Activated CD8-positive, alpha-beta memory T cell treated with anti-CD3 and anti-CD28 coated beads, Interleukin-2, amount 50 U/mL, for 4 hours (primary cell): ENCODE measurements at places on chromosomes 2 and 18.
A peak's percentile ranks its signal among the peaks of the same experiment; 100 is the strongest.

- DNase-seq: no peak
These were observed 41.4 kb downstream of the OXER1 start for GRCh38 chr2:42722320-42723190.

GRCh38 chr2:42864641-42865280 lies 72.4 kb upstream of the HAAO start:
- no peak for DNase-seq

DNA sequence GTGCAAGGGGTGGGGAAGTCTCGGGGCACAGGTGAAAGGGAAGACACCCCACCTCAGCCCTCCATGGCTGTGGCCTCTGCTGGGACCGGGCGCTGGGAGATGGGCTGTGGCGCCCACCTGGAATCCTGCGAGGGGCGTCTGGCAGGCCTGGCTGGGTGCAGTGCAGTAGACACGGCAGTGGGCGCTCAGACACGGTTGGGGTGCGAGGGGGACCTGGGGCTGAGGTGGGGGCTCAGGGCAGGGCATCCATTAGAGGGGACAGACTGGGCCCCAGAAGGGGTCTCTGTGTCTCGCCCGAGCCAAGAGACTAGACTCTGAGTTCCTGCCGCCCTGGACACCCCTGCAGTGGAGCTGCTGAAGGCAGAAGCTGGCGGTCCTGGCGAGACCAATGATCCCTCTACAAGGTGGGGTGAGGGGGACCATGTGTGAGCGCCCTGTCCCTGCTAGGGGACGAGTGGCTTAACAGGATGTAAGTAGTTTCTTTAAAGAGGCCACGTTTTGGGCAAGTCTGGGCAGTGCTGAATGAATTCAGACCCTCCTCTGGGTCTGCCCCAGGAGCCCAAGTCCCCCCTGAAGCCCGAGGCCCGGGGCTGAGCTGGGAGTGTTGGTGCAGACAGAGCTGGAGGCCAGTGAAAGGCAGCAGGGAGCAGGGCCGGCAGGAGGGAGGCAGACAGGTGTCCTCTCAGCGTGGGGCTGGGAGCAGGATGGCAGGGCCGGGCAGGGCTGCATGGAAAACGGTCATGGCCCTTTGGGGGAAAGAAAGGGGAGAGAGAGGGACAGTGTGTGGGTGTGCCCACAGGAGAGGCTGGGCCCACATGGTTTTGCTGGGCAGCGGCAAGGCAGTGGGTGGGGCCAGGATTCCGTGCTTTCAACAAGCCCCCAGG lies 57.2 kb downstream of the HS6ST1 start:
- no peak for DNase-seq

GRCh38 chr2:116874021-116874420 lies 940.5 kb upstream of the DDX18 start:
- DNase-seq: no peak

- no peak for DNase-seq
These were observed 103.9 kb upstream of the COL3A1 start for GRCh38 chr2:188870289-188870688.

GRCh38 chr2:216219861-216220260 lies 110.7 kb downstream of the XRCC5 start:
- DNase-seq: no peak

DNA sequence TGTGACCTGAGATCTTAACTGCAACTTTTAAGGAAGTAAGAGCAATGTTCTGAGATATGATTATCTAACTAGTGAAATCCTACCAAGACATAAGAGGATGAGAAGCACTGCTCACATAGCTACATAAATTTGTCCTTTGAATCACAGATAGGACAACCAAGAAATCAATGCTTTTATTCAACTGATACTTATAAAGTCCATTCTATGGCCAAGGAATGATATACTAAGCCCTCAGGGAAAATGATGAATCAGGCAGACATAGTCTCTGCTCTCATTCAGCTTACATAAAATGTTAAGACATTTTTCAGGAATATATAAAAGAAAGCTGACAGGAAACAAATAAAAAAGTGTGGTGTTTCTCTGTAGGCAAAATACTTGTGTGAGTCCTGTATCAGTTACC lies 39.1 kb downstream of the PGAP1 start:
- no peak for DNase-seq

DNA sequence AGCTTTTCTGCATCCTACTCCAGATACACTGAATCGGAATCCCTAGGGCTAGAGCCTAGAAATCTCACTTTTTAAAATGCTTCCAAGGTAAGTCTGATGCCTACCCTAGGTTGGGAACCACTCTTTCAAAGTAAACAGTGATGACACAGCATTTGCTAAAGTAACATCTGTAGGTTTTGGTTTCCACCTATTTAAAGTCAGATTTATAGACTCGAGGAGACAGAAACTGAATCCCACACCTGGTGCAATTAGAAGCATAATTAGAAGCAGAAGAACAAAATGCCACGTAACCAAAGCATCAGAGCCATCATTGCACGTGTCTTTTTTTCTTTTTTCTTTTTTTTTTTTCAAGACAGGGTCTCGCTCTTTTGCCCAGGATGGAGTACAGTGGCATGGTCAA lies 40.9 kb downstream of the PDK1 start:
- no peak for DNase-seq

GRCh38 chr2:71691747-71692441 lies 238.5 kb downstream of the DYSF start:
- DNase-seq: peak; percentile 3

- no peak for DNase-seq
These were observed 269.0 kb upstream of the SLC39A10 start for GRCh38 chr2:195388028-195388427.

GRCh38 chr18:2451556-2451955 lies 119.7 kb downstream of the METTL4 start:
- DNase-seq: no peak

DNA sequence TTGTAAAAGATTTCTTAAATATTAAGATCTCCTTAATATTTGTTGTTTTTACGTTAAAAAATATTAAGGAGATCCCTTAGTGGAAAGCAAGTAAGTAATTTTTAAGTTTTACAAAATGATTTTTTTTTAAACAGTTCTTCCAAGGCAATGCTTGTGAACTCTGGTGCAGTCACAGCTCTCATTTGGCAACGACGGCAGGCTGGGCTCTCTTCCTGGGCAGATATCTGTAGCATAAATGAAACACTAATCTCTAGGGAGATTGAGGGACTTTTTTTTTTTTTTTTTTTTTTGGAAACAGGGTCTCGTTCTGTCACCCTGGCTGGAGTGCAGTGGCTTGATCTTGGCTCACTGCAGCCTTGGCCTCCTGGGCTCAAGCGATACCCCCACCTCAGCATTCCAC lies 38.5 kb downstream of the GORASP2 start:
- no peak for DNase-seq

DNA sequence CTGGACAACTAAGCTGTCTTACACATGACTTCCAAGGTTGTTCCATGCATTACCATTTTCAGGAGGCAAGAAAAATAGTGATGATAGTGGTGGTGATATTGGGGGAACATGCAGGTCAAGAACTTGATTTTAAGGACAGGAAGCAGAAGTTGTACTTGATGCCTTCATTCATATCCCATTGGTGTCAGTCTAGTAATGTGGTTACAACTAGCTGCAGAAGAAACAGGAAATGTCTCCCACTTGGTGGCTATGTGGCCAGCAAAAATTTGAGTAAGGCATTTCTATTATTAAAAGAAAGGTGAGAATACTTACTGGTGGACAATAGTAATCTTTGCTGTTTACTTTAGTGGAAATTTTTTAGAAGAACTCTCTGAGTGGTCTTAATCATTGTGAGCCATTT lies 103.4 kb downstream of the ALMS1 start:
- DNase-seq: no peak

DNA sequence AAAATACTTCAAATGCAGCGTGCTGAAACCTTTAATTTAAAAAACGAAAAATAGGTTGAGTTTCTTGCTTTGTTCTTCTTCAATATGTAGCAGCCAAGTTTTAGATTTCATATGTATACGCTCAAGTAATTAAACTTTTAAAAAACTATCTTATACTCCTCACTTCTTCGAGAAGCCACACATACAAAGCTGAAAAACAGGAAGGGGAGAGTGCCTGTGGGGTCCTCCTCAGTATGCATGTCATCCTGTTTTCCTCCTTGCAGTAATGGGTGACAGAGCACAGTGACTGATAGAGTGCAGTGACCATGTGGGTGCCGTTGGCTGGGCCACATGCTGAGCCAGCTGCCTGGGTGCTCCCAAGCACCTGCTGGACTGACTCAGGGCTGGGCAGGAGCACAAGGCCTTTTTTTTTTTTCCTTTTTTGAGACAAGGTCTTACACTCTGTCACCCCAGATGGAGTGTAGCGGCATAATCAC lies 33.3 kb downstream of the UXS1 start:
- peak; percentile 44 for DNase-seq

- no peak for DNase-seq
These were observed 454.0 kb downstream of the NBAS start for GRCh38 chr2:15107137-15107536.

GRCh38 chr2:129859175-129859574 lies 120.3 kb upstream of the RAB6C start:
- no peak for DNase-seq

- no peak for DNase-seq
These were observed 57.5 kb downstream of the MCFD2 start for GRCh38 chr2:46857871-46858701.

GRCh38 chr2:236121546-236121945 lies 46.6 kb downstream of the GBX2 start:
- DNase-seq: no peak

DNA sequence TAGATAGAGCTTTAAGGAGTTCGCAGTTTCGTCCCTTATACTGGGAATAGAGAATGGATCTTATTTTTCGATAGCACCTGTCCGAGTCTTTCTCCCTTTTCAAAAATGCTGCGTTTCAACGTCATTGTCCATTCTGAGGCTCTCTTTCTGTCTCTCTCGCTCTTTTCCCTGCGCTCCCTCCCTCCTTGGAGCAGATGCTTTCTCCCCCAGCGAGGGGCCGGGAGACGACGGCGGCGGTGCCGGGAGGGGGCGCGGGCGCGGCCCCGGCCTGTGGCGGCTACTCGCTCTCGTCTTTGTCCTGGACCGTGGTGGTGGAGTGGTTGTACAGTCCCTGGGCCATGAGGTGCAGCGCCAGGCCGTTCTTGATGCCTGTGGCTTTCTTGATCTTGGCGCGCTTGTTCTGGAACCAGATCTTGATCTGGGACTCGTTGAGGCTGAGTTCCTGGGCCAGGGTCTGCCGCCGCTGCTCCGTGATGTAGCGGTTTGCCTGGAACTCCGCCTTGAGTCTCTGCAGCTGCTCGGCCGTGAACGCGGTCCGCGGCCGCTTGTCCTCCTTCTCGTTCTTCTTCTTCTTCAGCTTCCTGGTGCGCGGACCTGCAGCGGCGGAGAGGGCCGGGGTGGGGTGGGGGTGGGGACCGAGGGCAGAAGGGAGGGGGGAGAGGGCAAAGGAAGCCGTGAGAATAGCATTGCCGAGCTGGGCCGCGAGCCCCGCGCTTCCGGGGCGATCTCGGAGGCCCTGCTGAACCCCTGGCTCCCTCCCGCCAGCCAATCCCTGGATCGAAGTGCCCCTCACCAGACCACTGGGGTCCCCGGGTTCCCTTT lies 4.6 kb downstream of the EN1 start:
- no peak for DNase-seq

GRCh38 chr18:58279504-58280175 lies 235.6 kb downstream of the NEDD4L start:
- DNase-seq: no peak

DNA sequence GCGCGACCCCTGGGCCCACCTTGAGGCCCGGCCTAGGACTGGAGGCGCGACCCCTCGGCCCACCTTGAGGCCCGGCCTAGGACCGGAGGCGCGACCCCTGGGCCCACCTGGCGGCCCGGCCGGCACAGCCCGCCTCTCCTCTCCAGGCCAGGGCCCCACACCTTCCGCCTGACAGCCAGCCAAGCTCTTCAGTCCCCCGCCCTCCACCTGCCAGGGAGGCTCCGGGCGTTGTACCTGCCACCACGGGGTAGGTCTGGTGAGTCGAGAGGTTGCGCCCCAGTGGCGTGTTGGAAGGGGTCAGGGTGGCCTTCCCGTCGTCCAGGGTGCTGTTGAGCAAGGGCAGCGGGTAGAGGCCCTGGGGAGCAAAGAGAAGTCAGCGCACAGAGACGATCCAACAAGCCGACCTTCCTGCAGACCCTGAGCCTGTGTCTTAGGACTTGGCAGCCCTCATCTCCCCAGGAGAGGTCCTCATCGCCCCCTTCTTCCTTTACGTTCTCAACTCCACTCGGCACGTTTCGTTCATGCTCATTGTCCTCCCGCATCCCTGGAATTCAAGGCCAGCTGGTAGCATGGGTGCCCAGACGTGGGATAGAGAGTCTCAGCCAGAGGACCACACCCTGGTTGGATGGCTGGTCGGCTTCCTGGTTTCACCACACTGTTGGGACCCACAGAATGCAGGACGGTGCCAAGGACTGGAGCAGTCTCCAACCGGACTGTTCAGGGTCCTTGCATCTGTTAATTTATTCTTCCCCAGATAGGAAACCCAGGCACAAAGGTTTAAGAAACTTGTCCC lies 42.2 kb downstream of the PAX8 start:
- DNase-seq: no peak

DNA sequence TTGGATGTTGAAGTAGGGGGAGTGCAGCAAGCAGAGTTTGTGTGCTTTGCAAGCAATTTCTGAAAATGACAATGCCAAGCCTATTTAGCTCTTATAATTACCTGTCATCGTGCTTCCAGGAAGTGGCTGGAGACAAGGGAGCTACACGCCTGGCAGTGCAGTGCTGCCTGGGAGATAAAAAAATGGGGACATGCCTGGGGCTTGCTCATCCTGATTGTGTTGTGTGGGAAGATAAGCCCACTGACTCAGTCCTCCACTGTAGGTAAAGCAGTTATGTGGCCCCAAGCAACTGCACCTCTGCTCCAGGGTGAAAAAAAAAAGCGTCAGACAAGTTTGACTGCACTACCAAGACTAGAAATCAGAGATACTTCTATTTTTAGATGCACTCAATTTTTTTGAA lies 396.9 kb upstream of the NXPH2 start:
- DNase-seq: no peak
